ENCODE measurements at places on chromosomes 3 and 15. TPM values are rescaled to one million over a fixed set of nuclear protein-coding genes. Genes with fewer than 3 reads are reported as not detected.

GRCh38 chr3:40397129-40397528 is 10.1 kb downstream of the ENTPD3 start:
- peaks cover 1% of the 10 kb centered on the region for H3K4me1 ChIP-seq
- no peak overlapping the region for H3K27ac ChIP-seq
- no peaks in the 10 kb centered on the region for H3K36me3 ChIP-seq

DNA sequence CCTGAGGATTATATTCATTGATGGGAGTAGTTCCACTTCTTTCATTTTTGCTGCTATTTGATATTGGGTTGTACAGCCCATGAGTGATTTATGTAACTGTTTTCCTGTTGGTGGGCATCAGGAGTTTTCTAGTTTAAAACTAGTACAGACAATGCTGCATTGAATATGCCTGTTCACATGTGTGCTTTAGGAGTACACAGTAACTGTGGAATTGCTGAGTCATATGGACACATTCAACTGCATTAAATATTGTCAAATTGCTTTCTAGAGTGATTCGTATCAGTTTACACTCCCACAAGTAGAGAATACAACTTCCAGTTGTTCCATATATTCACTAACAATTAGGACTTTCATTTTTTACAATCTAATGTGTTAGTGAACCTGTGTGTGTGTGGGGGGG is 59.8 kb upstream of the THSD4 start:
- no peaks in the 10 kb centered on the region for H3K27me3 ChIP-seq
- no peaks in the 10 kb centered on the region for H3K36me3 ChIP-seq
- no peak overlapping the region for H3K4me3 ChIP-seq

- no peak for DNase-seq
- no peaks in the 10 kb centered on the region for H3K27me3 ChIP-seq
- peaks cover 18% of the 10 kb centered on the region for H3K4me1 ChIP-seq
- no peaks in the 10 kb centered on the region for H3K36me3 ChIP-seq
- no peak overlapping the region for H3K4me3 ChIP-seq
Observed at GRCh38 chr3:184680385-184681345, 31.2 kb downstream of the MAGEF1 start.

DNA sequence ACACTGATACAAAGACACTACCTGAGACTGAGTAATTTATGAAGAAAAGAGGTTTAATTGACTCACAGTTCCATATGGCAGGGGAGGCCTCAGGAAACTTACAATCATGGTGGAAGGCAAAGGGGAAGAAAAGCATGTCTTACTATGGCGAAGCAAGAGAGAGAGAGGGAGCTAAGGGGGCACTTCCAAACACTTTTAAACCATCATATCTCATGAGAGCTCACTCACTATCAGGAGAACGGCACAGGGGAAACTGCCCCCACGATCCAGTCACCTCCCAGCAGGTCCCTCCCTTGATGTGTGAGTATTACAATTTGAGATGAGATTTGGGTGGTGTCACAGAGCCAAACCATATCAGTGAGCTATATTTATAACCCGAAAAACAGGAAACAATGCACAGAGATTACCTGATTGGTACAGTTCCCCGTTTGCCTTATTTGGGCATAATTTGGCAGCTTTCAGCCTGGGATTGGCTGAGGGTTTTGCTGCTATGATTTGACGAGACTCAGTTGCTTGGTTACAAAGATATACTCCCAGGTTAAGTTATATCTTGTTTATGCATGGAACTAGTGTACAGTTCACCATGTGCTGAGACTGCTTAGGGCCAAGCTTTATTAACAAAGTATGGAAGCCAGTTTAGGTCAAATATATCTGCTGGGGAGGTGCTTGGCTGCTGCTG is 184.2 kb downstream of the NR2F2 start:
- H3K36me3 ChIP-seq, result no peaks in the 10 kb centered on the region
- no peak overlapping the region for H3K27ac ChIP-seq
- DNase-seq, result no peak
- no peak overlapping the region for H3K4me3 ChIP-seq
- no peaks in the 10 kb centered on the region for H3K4me1 ChIP-seq

GRCh38 chr3:128473180-128473519 is 6.5 kb upstream of the DNAJB8 start:
- H3K27me3 ChIP-seq, result no peaks in the 10 kb centered on the region
- no peaks in the 10 kb centered on the region for H3K36me3 ChIP-seq
- H3K4me3 ChIP-seq, result no peak overlapping the region
- H3K27ac ChIP-seq, result no peak overlapping the region
- no peak for DNase-seq

- H3K4me3 ChIP-seq, result no peak overlapping the region
- H3K4me1 ChIP-seq, result no peaks in the 10 kb centered on the region
- no peak for DNase-seq
- H3K27me3 ChIP-seq, result no peaks in the 10 kb centered on the region
- no peaks in the 10 kb centered on the region for H3K36me3 ChIP-seq
Observed at GRCh38 chr3:4408958-4409357, 58.1 kb downstream of the SUMF1 start.

GRCh38 chr15:98057453-98057852 is 97.0 kb downstream of the ARRDC4 start:
- no peak for DNase-seq
- H3K36me3 ChIP-seq, result no peaks in the 10 kb centered on the region
- H3K27ac ChIP-seq, result no peak overlapping the region
- H3K4me1 ChIP-seq, result no peaks in the 10 kb centered on the region
- H3K4me3 ChIP-seq, result no peak overlapping the region
- no peaks in the 10 kb centered on the region for H3K27me3 ChIP-seq

GRCh38 chr3:179668429-179668828 is 15.6 kb downstream of the USP13 start:
- no peak overlapping the region for H3K27ac ChIP-seq
- H3K4me3 ChIP-seq, result no peak overlapping the region
- H3K36me3 ChIP-seq, result no peaks in the 10 kb centered on the region
- no peaks in the 10 kb centered on the region for H3K27me3 ChIP-seq
- DNase-seq, result no peak

GRCh38 chr3:62919784-62920465 is 44.7 kb upstream of the CADPS start:
- DNase-seq, result no peak
- H3K4me3 ChIP-seq, result no peak overlapping the region
- H3K36me3 ChIP-seq, result no peaks in the 10 kb centered on the region
- no peaks in the 10 kb centered on the region for H3K27me3 ChIP-seq
- H3K27ac ChIP-seq, result no peak overlapping the region

DNA sequence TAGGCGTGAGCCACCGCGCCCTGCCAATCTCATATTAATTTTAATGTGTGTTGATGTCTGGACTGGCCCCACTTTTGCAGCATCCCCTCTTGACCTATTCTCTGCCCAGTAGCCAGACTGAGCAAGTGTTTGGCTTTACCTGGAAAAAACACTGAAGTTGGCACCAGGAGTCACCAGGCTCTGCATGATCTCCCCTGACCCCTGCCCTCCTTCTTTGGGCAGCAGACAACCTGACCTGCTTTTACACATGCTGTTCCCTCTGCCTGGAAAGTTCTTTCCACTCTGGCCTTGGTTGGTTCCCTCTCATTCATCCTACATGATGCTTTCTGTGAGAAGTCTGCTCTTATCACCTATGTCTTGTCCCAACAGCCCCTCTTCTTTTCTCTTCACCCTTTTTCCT is 67.9 kb upstream of the SLC2A2 start:
- no peaks in the 10 kb centered on the region for H3K36me3 ChIP-seq
- H3K4me3 ChIP-seq, result no peak overlapping the region
- H3K27ac ChIP-seq, result no peak overlapping the region
- no peak for DNase-seq

- DNase-seq, result no peak
- no peak overlapping the region for H3K27ac ChIP-seq
- no peak overlapping the region for H3K4me3 ChIP-seq
- no peaks in the 10 kb centered on the region for H3K4me1 ChIP-seq
Observed at GRCh38 chr15:33028495-33028894, 166.0 kb downstream of the FMN1 start.

DNA sequence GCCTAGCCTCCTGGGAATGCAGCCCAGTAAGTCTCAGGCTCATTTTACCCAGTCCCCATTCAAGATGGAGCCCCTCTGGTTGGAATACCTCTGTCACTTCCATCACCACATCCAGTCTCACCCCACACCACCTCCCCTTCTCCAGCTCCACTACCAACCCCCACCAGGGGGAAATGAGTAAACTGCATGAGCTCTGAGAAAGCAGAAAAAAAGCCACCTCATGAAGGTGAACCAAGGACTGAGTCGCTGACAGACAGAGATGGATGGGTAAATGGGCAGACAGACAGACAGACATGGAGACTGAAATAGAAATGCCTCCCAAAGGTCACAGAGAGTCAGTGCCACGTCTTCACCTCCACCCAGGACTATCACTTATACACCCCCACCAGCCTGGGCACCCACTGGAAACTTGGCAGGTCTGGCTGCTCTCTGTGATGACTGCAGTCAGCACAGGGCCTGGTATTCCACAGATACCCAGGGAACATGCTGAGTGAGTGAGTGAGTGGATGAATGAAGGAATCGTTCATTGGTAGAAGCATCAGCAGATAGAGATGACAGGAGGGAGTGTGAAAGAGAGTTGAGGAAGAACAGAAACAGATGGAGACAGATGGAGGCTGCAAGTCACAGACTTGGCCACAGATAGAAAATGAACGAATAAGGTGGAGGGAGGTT is 4.9 kb upstream of the LOXL1 start:
- DNase-seq, result no peak
- no peaks in the 10 kb centered on the region for H3K36me3 ChIP-seq
- no peak overlapping the region for H3K4me3 ChIP-seq
- no peak overlapping the region for H3K27ac ChIP-seq
- peaks cover 30% of the 10 kb centered on the region for H3K4me1 ChIP-seq

DNA sequence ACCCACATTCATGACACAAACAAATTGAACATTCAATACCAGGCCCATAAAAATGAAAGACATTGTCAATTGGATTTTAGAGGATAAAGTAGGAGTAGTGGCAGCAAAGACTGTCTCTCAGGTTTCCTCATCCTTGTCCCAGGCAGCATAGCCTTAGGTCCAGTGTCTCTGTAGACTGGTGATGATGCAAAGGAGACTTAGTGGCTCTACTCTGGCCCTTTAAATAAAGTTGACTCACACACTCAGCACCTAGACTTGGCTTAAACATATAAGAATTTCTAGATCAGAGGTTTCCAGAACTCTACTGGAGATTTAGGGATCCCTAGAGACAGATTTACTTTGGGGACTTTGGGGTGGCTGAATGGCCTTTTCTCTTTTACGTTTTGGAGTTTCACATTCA is 166.6 kb downstream of the NR1D2 start:
- H3K27ac ChIP-seq, result no peak overlapping the region
- DNase-seq, result no peak
- no peak overlapping the region for H3K4me3 ChIP-seq
- no peaks in the 10 kb centered on the region for H3K27me3 ChIP-seq

GRCh38 chr3:49570028-49570654 is 15.9 kb downstream of the BSN start:
- DNase-seq, result no peak
- no peaks in the 10 kb centered on the region for H3K27me3 ChIP-seq
- H3K4me3 ChIP-seq, result no peak overlapping the region
- H3K27ac ChIP-seq, result no peak overlapping the region
- no peaks in the 10 kb centered on the region for H3K4me1 ChIP-seq

- no peak overlapping the region for H3K27ac ChIP-seq
- no peak for DNase-seq
- H3K27me3 ChIP-seq, result no peaks in the 10 kb centered on the region
- no peak overlapping the region for H3K4me3 ChIP-seq
- H3K36me3 ChIP-seq, result no peaks in the 10 kb centered on the region
- no peaks in the 10 kb centered on the region for H3K4me1 ChIP-seq
Observed at GRCh38 chr3:139364549-139364948, 20.7 kb downstream of the MRPS22 start.

DNA sequence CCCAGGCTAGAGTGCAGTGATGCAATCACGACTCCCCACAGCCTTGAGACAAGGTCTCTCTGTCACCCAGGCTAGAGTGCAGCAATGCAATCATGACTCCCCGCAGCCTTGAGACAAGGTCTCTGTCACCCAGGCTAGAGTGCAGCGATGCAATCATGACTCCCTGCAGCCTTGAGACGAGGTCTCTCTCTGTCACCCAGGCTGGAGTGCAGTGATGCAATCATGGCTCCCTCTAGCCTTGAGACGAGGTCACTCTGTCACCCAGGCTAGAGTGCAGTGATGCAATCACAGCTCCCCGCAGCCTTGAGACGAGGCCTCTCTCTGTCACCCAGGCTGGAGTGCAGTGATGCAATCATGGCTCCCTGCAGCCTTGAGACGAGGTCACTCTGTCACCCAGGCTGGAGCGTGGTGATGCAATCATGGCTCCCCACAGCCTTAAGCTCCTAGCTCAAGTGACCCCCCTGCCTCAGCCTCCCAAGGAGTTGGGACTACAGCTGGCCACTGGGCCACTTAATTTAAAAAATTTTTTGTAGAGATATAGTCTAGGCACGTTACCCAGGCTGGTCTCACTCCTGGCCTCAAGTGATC is 26.1 kb downstream of the TFRC start:
- DNase-seq, result peak; percentile 48
- no peaks in the 10 kb centered on the region for H3K4me1 ChIP-seq
- H3K4me3 ChIP-seq, result no peak overlapping the region
- peaks cover 2% of the 10 kb centered on the region for H3K36me3 ChIP-seq
- no peak overlapping the region for H3K27ac ChIP-seq

DNA sequence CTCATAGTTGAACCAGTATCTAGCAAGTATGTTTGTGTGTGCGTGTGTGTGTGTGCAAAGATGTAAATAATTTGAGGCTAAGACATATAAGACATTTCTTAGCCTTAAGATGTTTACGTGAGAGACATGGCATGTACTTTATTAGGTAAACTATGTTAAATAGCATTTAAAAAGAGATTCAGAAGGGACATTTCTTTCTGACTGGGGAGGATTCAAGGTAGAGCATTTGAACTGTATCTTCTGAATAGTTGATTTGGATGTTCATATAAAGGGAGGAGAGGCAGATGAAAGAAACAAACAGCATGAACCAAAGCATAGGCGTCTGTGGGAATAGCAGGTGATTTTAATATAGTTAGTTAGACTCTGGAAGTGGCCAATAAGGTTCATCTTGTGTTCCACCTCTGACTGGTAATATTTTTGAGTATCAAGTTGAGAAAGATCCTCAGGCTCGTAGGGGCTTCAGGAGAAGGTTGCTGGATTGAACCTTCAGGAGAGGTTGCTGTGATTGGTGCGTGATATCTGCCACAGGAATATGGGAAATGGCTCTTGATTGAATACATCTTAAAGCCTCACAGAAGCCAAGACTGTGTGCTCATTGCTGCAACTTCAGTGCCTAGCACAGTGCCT is 12.6 kb downstream of the NFKBIZ start:
- H3K27me3 ChIP-seq, result no peaks in the 10 kb centered on the region
- DNase-seq, result no peak
- no peaks in the 10 kb centered on the region for H3K36me3 ChIP-seq
- no peaks in the 10 kb centered on the region for H3K4me1 ChIP-seq
- no peak overlapping the region for H3K4me3 ChIP-seq

Gene CCDC39
- total RNA-seq, result not detected

Gene HTD2
- total RNA-seq, result 8.3 TPM

Gene MST1
- total RNA-seq, result 11.2 TPM

Gene CEMIP
- 4.7 TPM for total RNA-seq

Gene C2CD4A
- total RNA-seq, result not detected

Gene RETNLB
- not detected for total RNA-seq

Data from ovary (tissue), 10 donors.